ENCODE measurements at places on chromosomes 1 and 21.

DNA sequence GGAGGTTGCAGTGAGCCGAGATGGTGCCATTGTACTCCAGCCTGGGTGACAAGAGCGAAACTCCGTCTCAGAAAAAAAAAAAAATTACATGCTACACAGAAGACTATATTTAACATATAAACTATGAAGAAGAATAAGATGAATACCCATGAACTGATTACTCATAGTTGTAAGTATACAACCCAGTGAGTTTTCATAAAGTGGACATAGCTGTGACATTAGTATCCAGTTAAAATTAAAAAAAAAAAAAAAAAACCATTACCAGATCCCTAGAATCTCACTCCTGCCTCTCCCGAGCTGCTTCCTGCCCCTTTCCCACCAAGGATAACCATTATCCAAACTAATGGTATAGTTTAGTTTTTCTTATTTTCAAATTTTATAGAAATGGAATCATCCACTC is 37.4 kb downstream of the UBE4B start:
- no peak for DNase-seq

- DNase-seq = no peak
These were observed 16.4 kb downstream of the GPR137B start for GRCh38 chr1:236158719-236159118.

DNA sequence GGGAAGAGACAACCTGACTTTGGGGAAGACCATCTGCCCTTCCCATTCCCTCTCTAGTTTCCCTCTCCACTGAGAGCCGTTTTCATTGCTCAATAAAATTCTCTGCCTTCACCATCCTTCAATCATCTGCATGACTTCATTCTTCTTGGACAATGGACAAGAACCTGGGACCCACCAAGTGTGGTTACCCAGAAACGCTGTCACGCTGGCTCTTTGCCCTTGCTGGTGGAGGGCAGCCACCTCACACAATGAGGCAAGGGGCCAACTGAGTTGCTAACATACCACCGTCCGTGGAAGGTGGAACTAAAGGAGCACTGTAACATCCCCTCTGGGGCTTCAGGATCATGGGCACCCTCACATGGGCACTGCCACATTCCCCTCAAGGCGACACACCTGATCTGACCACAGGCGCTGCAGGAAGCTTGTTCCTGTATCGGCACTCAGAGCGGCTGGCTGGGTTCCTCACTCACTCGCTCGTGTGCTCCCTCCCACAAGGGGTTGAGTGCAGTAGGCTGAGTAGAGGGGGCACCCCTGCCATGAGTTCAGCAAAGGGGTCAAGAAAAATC is 652.4 kb downstream of the PLPP3 start:
- no peak for DNase-seq

GRCh38 chr21:24223624-24224023 is 1383.7 kb downstream of the MRPL39 start:
- no peak for DNase-seq

DNA sequence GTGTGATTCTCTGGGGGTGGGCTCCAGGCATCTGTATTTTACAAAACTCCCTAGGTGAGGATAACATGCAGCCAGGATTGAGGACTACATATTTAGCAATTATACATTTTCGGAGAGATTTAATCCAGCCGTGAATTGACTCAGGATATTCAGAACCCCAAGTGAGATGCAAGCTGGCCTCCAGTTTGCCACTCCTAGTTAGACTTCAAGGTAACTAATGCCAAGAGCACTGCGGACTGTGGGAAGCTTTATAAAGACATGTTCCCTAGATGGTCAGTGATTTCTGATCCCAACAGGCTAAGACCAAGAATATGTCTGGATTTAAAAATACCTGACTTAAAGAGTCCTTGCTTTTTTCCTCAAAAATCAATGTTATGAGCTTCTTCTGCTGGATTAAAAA is 308.5 kb downstream of the NTNG1 start:
- DNase-seq = no peak

- no peak for DNase-seq
These were observed 12.2 kb downstream of the KIAA0319L start for GRCh38 chr1:35544976-35545375.

DNA sequence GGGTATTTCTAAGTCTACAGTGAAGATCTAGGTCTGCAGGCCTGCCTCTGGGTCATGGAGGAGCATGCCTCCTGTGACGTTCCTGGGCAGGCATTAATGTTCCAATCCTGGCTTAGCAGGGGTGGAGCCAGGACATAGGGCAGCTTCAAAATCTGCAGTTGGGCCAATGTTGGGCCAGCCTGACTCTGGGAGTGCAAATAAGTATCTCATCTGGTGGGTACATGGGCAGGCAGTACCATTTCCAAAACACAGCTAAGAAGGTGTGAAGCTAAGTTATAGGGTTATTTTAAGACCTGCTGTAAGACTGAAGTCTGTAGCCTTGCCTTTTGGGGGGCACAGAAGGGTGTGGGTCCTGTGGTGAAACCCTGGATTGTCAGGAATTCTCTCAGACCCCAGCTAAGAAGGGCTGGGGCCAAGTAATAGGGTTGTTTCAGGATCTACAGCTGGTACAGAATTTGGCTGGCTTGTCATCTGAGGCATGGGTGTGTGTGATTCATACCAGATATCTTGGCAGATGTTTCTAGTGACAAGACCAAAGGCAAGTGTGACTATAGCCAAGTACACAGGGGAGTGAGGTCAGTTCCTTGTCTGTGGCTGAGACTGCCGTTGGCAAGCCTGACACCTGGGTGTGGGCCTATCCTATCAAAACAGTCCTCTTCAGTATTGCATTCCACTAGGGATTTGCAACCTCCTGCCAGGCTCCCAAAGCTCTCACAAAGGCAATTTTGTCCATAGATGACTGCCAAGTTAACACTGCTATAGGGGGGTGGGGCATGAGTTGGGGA is 468.7 kb upstream of the B3GALT2 start:
- no peak for DNase-seq

All from activated T-helper 1 cell treated with Interleukin-2 at 50 U/mL for 16 hours (primary cell).